ENCODE measurements at places on chromosomes 16 and 17.

DNA sequence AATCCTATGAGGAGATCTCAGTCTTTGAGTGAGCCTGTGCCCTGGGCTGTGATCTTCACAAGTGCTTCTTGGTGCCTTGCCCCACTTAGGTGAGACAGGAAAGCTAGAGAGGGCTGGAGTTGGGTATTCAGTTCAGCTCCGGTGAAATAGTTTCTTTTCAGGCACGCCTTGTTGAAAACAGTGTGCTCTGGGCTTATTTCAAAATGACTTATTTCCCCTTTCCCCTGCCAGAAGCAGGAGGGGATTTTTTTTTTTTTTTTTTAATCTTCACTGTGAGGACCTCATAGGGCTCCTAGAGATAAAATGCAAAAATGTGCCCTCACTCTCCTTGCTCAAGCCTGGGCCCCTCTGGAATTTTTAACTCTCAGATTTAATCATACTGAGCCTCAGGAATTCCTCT lies 27.2 kb downstream of the MOSMO start:
- no peak for DNase-seq

- DNase-seq, result no peak
Observed at GRCh38 chr16:14586637-14587305, 43.3 kb downstream of the PARN start.

DNA sequence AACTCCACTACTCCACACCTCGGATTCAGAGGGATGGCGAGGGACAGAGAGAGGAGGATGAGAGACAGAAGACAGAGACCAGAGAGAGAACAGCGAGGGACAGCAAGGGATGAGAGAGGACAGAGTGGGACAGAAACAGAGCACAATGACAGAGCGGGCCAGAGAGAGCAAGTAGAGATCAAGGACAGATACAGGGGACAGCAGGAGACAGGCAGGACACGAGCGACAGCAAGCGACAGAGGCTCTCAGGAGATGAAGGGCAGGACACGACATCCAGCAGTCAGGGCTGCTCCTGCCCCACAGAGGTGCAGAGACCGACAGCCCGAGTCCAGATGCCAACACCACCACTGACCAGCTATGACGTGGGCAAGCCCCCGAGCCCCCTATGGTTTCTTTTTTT lies 14.9 kb downstream of the CORO7 start:
- no peak for DNase-seq

GRCh38 chr17:76493505-76494167 lies 7.6 kb downstream of the RHBDF2 start:
- no peak for DNase-seq

DNA sequence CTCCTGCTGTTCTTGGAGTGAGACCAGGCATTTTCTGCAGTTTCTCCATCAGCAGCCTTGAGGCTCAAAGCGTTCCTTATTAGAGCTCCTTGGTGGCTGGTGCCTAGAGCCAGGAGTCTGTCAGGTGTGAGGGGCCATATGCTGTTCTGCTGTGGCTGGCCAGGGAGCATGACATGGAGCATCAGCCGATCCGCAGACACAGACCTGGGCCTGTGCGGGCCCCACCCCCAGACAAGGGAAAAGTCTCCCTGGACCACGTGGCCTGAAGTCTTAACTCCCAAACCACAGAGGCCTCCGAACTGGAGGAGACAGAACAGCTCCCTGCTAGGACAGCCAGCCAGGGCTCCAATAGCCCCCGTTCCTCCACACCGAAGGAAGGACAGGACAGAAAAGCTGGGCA lies 162.7 kb upstream of the CIBAR2 start:
- no peak for DNase-seq

DNA sequence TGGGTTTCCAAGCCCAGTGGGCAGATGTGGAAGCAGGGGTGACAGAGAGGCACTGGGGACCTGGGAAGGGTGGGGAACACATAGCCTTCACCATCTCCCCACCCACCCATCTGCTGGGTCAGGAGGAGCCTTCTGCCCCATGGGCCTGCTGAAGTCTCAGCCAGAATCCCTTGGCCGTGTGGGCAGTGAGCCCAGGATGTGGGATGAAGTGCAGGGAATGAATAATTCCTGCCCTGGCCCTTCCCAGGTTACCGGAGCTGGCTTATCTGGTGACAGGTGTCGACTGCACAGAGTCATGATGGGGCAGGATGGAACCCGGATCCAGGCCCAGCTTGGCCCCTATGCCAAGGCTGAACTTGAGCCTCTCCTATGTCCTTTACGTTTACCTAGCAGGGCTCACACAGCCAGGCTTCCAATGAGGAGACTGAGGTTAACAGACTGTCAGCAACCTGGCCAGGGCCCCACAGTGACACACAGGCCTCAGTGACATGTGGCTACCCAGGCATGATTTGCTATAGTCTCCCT lies 17.5 kb downstream of the ATP2A3 start:
- no peak for DNase-seq

DNA sequence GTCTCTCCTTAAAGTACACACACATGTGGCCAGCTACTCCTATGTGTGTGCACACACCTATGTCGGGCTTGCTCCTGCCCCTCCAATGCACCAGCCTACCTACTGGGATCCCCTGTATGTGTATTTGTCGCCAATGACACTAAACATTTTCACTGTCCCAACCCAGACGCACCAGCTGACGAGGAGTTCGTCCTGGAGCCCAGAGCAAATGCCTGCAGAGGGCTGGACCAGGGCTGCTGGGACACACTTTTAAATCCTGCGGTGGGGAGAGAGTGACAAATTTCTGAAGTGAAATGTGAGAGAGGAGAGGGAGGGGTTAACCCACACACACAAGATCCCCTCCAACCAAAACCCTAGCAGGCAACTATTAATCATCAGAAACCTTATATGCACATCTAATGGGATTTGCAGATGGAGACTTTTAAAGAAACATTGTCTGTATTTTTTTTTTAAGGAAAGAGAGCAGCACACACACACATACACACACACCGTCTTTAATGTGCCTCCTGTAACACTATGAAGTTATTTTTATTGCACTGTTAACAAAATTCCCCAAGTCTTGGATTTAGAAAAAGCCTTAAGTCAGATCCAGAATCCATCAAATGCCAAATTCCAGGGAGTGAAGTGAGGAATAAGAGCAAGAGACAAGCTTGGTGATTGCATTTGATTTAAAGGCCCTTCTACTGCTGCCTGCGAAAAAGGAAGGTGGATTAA lies at the start of gene MEOX1:
Gene MEOX1 (minus strand): TSS at position 224 of the 714 bp plus-strand sequence. CDS start 388 bp downstream, outside the sequence.
- peak; percentile 79 for DNase-seq

DNA sequence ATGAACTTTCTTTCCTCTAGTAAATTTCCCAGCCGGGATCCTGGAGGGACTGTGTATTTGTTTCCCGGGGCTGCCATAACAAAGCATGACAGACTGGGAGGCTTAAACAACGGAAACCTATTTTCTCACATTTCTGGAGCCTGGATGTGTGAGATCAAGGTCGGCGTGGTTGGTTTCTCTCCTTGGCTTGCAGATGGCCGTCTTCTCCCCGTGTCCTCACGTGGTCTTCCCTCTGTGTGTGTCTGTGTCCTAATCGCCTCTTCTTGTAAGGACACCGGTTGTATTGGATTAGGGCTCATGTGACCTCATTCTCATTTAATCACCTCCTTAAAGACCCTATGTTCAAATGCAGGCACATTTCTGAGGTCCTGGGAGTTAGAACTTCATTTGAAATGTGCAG lies 22.0 kb upstream of the USP10 start:
- no peak for DNase-seq

DNA sequence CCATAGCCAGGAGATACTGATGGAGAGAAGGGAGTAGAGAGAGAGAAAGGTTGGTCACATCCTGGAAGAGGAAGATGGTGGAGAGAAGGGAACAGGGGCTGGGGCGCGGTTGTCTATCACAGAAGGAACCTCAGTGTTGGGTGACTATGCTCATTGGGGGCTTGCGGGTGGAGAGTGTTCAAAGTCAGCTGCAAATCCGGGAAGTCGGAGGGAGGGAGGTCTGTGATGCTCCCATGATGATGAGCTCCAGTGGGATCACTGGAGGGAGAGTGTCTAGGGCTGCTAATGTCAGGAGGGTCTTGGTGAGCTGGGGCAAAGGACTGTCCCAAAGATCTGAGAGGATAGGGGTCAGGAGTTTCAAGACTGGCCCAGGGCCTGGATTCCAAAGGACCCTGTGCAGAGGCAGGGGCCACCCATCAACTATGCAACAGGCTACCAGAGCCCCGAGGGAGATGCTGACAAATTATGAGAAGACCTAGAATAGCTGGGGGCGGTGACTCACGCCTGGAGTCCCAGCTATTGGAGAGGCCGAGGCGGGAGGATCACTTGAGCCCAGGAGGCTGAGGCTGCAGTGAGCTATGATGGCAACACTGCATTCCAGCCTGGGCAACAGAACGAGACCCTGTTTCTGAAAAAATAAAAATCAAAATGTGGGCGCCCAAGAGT lies 2.6 kb downstream of the SPDYE4 start:
- DNase-seq, result no peak

DNA sequence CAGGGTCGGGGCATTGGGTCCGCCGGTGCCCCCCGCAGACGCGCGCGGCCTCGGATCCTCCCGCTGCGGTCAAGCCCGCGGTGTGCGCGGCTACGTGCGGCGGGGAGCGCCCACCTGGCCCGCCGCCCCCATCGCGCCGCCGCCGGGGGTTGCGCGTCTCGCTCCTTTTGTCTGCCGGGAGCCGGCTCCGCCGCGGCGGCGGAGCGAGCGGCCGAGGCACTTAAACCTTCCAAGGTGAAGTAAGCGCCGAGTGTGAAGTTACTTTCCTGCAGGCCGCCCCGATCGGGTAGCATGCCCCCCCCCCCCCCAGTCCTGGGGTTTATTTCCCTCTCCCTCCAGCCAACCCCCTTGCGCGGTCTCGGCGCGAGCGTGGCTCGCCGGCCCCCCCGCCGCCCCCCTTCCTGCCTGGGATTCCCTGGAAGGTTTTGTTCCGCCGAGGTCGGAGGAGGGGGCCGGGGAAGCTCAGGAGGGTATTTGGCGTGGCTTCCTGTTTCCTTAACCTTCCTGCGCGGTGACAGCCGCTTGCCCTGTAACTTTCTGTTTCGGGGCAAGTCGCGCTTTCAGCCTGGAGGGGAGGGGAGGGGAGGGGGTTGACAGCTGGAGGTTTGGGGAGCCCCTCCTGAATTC lies 56.6 kb upstream of the GSE1 start:
- peak; percentile 48 for DNase-seq

DNA sequence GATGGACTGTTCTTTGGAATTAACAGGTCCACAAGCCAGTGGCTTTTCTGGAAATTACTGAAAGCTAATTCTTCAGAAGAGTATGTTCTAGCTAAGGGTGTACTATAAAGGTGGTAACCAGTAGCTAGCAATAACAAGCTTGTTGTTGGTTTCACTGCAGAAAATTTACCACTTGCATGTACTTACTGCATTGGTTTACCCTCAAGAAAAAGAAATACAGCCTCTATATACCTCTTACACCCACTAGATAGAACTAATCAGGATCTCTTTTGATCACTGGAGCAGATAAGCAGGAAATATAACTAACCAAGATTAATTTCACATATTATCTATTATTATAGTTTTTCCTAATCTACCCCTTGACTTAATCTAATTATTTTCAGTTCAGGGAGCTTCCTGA lies 184.9 kb upstream of the TBX2 start:
- DNase-seq, result no peak

GRCh38 chr17:68800751-68801150 lies 154.4 kb downstream of the ABCA8 start:
- no peak for DNase-seq

- DNase-seq, result no peak
Observed at GRCh38 chr17:65656390-65657250, 95.2 kb upstream of the AXIN2 start.

DNA sequence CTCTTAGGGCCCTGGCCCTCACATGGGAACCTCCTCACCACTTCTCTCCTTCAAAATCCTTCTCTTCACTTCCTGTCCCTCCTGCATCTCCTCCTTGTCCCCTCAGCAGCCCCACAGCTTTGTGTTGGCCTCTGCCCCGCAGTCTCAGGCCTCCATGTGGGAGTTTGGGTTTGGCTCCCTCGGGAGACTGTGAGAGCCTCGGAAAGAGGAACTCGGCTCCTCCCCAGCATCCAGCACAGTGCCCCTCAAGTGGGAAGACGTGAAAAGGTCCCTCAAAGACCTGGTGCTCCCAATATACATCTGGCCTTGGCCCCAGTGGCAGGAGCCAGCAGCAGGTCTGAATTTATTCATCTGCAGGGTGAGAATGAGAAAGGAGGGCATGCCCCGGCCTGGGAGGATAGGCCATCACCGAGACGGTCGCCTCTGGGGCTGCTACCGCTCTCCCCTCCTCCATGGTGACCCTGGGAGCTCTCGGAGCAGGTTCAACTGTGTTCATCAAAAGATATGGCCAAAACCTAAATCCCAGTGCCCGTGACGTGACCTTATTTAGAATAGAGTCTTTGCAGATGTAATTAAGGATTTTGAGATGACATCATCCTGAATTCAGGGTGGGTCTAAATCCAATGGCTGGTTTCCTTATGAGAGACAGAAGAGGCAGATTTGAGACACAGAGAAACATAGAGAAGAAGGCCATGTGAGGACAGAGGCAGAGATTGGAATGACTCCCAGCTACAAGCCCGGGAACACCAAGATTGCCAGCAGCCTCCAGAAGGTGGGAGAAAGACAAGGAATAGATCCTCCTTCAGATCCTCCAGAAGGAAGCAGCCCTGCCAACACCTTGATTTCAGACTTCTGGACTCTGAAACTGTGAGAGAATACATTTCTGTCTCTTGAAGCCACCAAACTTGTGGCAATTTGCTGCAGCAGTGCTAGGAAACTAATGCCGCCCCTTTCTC lies 135.1 kb downstream of the MRM1 start:
- no peak for DNase-seq

- DNase-seq, result no peak
Observed at GRCh38 chr17:44118427-44119050, 4.9 kb downstream of the HDAC5 start.
